ENCODE measurements at places on chromosomes 12 and 14. TPM values are rescaled to one million over a fixed set of nuclear protein-coding genes. Genes with fewer than 3 reads are reported as not detected.

CCDC177 gene
- polyA plus RNA-seq = 0.63 TPM

TBX5 gene
- 0.62 TPM for polyA plus RNA-seq

INSM2 gene
- polyA plus RNA-seq = 0.55 TPM

PIWIL1 gene
- 203 TPM for polyA plus RNA-seq

All from testis (tissue), 5 donors.